A549 (cell line): ENCODE measurements at places on chromosomes 1 and 21.

DNA sequence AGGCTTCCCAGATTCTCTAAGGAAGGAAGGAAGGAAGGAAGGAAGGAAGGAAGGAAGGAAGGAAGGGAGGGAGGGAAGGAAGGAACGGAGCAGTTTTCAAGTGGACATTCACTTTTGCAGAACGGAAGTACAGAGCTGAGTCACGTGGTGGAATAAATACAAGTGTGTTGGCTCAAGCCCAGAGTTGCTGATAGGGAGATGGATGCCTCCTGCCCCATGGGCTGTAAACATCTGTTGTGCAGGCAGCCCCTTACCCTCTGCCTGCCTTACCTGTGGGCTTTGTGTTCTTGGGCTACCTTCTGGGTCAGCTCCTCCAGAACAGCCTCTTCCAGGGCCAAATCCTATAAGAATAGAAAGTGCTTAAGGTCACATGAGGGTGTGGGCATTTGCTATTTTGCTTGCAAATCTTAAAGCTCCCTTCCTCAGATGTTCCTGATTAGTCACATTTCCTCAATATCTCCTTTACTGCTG lies 121.7 kb downstream of the SMYD2 start:
- DNase-seq = no peak

GRCh38 chr1:41546833-41547135 lies 62.3 kb upstream of the EDN2 start:
- no peak for DNase-seq

- no peak for DNase-seq
These were observed 11.8 kb downstream of the LMX1A start for GRCh38 chr1:165344736-165345135.

- DNase-seq = no peak
These were observed 22.9 kb downstream of the LCA5L start for GRCh38 chr21:39422527-39423241.

GRCh38 chr1:116370181-116370580 lies 2.9 kb upstream of the ATP1A1 start:
- DNase-seq = no peak

- no peak for DNase-seq
These were observed 144.6 kb downstream of the NFIA start for GRCh38 chr1:61226791-61227567.

GRCh38 chr1:243558576-243558975 lies 291.5 kb downstream of the AKT3 start:
- DNase-seq = no peak

DNA sequence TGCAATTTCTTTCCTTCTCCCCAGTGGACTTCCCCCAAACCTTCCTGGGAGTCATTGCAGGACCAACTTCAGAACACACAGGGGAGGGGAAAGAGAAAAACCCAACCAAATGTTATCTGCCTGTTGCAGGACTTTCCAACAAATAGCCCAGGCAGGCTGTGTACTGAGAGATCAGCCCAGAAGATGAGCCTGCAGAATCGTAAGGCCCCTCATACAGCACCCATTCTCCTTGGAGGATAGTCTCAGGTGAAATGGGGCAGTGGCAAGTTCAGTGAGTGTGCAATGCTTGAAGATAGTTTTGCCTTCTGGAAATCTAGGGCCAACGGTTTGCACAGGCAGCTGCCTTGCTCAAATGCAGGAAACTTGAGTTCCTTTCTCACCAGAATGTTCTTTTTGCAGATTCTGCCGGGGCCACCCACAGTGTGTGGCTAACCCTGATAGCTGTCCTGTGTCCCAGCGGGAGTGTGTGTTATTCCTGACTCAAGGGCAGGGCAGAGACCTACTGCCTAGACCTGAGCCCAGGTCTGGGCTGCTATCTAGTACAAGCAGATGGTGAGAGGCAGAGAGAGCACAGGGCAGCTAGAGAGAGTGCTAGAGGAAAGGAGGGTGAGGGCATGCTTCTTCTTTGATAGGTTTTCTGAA lies 48.8 kb downstream of the GADD45A start:
- no peak for DNase-seq
